ENCODE measurements at places on chromosomes 12 and 14.

DNA sequence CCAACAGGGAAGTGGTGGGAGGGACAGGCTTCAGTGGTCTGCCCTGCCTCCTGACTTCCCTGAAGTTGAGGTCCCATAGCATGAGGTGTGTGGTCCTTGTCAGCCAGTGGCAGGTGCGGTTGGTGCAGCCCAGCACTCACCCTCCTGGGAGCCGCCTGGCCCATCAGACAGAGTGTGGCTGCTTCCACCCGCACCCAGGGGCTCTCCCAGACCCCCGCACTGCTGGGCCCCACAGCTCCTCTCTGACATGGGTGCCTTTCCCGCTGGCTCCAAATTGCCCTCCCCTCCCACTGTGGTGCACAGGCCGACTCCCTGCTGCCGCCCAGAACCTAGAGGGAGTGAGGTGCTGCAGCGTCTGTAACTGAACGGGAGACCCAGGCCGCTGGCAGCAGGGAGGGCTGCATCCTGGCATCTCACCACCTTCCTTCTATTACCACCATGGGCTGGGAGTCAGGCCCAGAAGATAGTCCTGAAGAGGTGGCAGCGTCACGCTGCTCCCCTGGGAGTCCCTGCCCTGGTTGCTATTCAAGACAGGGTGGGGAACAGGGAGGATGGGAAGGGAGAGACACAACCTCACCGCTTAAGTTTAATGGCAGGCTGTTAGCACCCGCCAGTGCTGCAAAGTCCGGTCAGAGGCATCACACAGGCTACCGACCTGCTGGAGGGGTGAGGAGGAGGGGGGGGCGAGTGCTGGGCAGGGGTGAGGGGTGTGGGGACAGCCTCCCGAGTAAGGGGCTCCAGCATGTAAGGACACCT, 180.6 kb upstream of the PRMT8 start:
- DNase-seq, result no peak

GRCh38 chr14:64637735-64638473, 66.3 kb upstream of the PLEKHG3 start:
- no peak for DNase-seq

DNA sequence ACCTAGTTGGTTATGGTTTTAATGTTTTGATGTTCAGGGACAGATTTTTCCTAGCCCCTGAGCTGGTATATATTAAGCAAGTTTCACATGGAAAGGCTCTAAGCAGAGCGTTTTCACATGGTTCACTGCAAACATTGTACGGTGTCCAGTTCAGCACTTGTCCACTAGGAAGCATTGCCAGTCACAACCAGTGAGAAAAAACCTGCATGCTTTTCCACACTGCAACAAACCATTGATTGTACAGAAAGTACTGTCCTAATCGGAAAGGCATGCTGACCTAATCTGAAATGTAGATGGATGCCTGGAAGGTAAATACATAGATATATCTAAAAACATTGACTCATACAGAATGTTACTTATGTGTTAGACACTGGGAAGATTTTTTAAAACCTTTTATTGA, 25.0 kb upstream of the NPAS3 start:
- DNase-seq, result peak; percentile 3

DNA sequence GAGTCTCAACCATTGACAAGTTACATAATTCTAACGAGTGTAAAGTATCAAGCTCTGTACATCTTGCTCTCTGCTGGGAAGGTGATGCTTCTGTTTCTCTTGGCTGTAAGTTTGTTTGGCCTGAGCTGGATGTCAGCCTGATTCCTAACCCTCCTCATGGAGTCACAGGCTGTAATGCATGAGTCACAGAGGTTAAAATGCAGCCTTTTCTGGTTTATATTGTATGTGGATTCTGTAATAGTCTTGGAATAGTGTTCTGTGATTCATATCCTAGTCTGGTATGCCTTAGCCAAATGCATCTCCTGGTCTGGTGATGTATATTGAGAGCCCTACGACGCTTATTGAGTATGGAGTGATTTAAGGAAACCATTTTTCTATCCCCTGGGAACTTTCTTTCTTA, 104.5 kb upstream of the FRMD6 start:
- DNase-seq, result no peak

GRCh38 chr12:91680864-91681263, 464.8 kb downstream of the BTG1 start:
- no peak for DNase-seq

DNA sequence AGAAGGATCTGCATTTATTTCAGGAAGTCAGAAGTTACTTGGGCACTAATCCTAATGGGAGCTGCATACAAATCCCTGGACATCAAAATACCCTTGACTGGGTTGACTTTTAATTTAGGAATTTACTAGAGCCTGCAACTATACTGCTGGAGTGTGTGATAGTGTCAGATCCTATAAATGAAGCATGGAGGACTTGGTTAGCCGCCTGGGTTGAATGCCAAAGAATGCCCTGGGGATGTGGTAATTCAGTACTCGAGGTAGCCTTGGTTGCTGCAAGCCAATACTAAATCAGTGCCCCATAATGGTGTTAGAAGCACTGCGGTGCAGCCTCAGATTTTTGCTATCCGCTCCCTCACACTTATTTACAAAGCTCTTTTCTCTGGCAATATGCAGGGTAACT, 184.9 kb downstream of the CAPZA3 start:
- DNase-seq, result no peak

- DNase-seq, result no peak
Measured at GRCh38 chr12:41225179-41225578, 37.1 kb downstream of the PDZRN4 start.

GRCh38 chr14:68598089-68598488, 194.8 kb downstream of the ZFP36L1 start:
- DNase-seq, result no peak

- no peak for DNase-seq
Measured at GRCh38 chr14:64942531-64943111, at the start of gene GPX2. GPX2 (minus strand) TSS chr14:64942745; CDS start chr14:64942726, 19 bp downstream.

- no peak for DNase-seq
Measured at GRCh38 chr14:91146661-91147060, 32.8 kb downstream of the DGLUCY start.

GRCh38 chr12:99495799-99496198, 151.8 kb upstream of the GARIN6 start:
- peak; percentile 70 for DNase-seq

DNA sequence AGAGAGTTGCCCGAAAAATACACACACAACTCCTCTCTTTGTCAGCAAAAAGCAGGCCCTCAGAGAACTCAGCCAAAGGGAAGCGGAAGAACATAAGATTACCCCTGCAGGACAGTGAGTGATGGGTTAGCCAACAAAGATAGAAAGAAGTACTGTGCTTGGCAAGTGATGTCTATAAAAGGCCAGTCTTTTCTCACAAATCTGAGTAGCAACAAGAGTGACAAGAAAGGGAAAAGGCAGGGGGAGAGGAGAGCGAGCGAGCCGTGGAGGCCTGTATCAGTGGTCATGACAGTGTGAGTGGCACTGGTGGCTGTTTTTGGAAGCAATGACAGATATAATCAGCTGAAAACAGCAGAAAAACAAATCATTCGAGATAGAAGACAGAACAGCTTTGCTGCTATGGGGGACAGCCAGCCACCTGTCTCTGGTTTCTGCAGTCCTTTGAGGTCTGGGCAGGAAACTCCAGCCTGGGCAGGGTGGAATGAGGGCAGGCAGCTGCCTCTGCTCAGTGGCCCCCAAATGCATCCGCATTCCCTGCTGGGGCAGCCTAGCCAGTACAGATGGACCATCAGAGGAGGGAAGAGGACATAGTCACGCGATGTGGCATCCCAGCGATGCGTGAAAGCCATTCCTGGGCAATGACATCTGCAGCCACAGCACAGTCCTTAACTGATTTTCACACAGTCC, 74.7 kb downstream of the TRIM9 start:
- DNase-seq, result no peak

GRCh38 chr14:98931126-98931525, 340.9 kb downstream of the BCL11B start:
- no peak for DNase-seq

All from NCI-H82 (cell line).